Activated CD8-positive, alpha-beta memory T cell treated with anti-CD3 and anti-CD28 coated beads for 1 hour (primary cell): ENCODE measurements at places on chromosomes 2 and 18.

DNA sequence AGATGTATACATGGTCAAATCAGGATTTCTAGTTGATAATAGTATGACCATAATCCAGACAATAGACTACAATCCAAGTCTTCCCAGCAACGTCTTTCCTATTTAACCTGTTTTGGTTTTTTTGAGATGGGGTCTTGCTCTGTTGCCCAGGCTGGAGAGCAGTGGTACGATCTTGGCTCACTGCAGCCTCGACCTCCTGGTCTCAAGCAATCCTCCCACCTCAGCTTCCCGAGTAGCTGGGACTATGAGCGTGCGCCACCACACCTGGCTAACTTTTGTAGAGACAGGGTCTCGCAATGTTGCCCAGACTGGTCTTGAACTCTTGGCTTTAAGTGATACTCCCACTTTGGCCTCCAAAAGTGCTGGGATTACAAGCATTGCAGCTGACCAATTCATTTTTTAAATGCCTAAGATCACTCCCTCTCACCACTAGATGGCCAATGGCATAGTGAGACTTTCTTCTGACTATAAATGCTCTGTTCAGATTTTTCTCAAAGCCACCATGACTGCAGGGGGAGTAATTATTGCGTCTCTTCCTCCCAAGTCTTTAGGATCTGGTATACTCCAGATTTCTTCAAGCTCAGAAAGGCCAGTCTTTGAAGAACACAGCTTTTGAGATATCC lies 47.6 kb downstream of the HNRNPLL start:
- no peak for DNase-seq

GRCh38 chr2:227436436-227437174 lies 35.4 kb upstream of the AGFG1 start:
- no peak for DNase-seq

- DNase-seq, result no peak
Measured at GRCh38 chr2:1546023-1546591, 132.8 kb downstream of the TPO start.

DNA sequence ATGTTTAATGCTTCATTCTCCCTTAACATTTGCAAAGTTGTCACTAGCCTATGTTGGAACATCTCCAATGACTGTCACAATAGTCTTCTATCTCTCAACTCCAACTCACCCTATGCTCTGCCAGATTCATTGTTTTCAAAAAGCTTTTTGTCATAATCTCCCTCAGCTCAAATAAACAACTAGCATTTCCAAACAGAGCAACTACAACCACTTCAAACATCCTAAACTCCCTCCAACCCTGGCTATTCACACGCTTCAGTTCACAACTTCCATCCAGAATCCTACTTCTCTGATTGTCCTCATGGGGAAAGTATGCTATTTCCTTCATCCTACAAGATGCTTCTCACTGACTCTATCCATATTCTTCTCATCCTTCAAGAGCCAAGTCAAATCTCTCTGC lies 139.2 kb upstream of the VRK2 start:
- no peak for DNase-seq

DNA sequence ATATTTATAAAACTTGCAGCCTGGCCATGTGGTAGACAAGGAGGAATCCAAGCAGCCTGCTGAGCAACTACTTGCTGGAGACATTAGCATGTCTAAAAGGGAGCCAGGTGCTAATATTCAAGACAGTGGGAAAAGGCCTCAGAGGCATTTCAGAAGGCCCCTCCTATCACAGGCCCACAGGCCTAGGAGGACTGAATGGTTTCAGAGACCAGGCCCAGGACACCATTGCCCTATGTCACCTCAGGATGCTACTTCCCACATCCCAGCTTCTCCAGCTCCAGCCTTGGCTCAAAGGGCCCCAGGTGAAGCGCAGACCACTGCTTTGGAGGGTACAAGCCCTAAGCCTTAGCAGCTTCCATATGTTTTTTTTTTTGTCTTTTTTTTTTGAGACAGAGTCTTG lies 39.0 kb downstream of the TPRKB start:
- no peak for DNase-seq

DNA sequence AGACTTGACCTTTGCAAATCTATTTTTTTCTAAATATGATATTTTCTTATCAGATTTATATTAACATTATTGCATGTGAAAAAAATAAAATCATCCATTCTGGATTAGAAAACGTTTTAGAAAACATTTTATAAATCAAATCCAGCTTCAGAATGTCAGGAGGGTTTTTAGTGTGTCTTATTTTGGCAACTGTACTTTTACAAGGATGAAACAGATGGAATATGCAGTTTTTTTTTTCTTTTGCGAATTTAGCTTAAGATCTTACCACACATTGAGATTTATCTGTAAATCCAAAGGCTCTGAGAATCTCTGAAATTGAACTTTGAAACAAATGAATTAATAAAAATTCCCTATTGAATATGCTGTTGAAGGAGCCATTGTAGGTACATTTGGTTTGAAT lies 36.7 kb downstream of the FAM171B start:
- no peak for DNase-seq
